ENCODE measurements at places on chromosomes 11 and 22. TPM values are rescaled to one million over a fixed set of nuclear protein-coding genes. Genes with fewer than 3 reads are reported as not detected.

DNA sequence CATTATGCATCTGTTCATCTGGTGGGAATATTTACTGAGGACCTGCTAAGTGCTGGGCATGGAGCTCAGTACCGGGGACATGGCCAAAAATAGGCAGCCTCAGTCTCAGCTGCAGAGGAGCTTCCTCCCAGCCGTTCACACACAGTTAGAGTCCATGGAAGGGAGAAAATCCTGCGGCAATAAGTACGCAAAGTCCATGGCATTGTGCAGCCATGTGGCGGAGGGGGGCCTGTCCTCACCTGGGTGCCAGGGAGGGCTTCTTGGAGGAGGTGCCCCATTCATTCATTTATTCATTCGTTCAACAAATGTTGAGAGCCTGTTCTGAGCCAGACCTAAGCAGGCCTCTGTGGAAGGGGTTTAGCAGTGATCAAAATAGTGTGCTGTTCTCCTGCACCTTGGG lies 59.3 kb upstream of the ANO1 start:
- peaks cover 4% of the 10 kb centered on the region for H3K4me1 ChIP-seq
- no peak overlapping the region for H3K4me3 ChIP-seq
- peaks cover 10% of the 10 kb centered on the region for H3K27me3 ChIP-seq
- no peak for DNase-seq
- H3K27ac ChIP-seq, result no peak overlapping the region

The P2RY2 gene
- total RNA-seq, result not detected

The LRRN4CL gene
- total RNA-seq, result 0.39 TPM

DNA sequence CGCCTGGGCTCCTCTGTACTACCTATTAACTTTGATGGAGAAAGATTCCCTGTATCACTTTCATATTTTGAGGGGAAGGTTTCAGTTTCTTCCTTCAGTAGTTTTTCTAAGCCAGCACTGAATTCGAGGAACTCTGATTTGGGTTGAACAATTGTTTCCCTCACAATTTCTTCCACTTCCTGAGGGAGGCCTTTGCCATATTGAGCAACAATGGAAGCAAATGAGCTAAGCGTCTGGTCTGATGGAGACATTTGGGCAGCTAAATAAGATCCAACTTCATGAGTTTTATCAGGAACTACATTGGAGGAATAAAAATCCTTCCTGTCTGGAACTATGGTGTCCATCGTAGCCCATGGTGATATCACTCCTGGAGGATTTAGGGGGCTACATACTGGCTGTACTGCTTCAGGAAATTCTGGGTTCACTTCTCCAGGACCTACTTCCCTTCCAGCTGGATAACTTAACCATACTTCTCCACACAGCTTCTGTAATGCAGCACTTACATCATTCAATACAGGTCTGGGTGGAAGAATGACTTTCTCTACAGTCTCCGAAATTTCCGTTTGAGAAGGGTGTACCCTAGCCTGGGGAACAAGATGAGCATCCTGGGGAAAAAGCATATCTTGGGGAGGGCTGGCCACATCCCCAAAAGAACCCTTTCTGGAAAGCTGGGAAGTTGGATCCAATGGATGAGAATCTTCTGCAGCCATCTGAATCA lies 38.9 kb upstream of the CCDC89 start:
- no peaks in the 10 kb centered on the region for H3K27me3 ChIP-seq
- H3K4me1 ChIP-seq, result peaks cover 9% of the 10 kb centered on the region
- peaks cover 3% of the 10 kb centered on the region for H3K36me3 ChIP-seq
- no peak overlapping the region for H3K4me3 ChIP-seq

DNA sequence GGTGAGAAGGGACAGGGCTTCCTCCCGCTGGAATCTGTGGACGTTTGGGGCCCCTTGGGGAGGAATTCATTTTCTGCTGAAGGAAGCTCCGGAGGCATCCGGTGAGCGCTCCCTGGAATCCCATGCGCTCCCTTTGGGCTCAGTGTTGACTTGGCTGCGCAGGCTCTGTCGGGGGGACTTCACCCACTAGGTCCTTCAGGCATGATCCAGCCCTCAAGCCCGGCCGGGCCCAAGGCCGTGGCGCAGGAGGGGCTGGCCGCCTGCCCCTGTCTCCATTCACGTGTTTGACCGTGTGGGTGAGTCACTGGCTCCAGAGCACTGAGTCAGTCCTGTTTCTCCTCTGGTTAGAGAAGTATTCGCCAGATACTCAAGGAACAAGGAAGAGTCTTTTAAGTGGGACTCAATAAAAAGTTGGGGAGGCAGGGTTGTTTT lies 1.4 kb downstream of the CTTN start:
- peak; percentile 90 for DNase-seq
- peaks cover 26% of the 10 kb centered on the region for H3K4me1 ChIP-seq
- H3K36me3 ChIP-seq, result peaks cover 3% of the 10 kb centered on the region
- H3K27me3 ChIP-seq, result no peaks in the 10 kb centered on the region
- H3K27ac ChIP-seq, result peak overlapping the region; percentile 93

The OVOL1 gene
- total RNA-seq, result not detected

The PARVB gene
- total RNA-seq, result 5.4 TPM

Data from osteocyte (in vitro differentiated cells).